Esophagus muscularis mucosa (tissue), 4 donors: ENCODE measurements at places on chromosomes 13 and 19.

- no peak for DNase-seq
Measured at GRCh38 chr19:29264897-29265296, 51.9 kb upstream of the UQCRFS1 start.

DNA sequence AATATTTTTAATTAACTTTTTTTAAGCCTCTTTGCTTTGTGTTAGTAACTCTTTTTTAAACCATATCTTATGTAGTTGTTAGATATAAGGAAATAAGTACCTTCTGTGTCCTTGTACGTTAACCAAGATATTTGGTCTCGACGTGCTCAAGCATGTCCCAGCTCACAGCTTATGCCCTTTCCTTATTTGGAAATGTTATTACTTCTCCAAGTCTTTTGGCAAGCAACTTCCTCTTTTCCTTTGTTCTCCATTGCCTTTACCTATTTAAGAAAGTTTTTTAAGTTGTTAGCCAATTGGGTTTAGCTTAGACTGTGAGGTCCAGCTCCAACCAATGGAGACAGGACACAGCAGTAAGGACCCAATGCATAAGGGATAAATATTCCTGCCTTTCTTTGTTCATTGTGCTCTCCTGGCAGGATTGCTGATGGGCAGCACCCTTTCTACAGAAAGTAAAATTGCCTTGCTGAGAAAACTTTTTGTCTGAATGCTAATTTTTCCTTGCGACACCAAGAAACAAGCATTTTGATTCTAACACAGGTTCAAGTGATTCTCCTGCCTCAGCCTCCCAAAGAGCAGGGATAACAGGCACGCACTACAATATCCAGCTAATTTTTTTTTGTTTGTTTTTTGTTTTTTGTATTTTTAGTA, 5.2 kb downstream of the DKKL1 start:
- DNase-seq: no peak

DNA sequence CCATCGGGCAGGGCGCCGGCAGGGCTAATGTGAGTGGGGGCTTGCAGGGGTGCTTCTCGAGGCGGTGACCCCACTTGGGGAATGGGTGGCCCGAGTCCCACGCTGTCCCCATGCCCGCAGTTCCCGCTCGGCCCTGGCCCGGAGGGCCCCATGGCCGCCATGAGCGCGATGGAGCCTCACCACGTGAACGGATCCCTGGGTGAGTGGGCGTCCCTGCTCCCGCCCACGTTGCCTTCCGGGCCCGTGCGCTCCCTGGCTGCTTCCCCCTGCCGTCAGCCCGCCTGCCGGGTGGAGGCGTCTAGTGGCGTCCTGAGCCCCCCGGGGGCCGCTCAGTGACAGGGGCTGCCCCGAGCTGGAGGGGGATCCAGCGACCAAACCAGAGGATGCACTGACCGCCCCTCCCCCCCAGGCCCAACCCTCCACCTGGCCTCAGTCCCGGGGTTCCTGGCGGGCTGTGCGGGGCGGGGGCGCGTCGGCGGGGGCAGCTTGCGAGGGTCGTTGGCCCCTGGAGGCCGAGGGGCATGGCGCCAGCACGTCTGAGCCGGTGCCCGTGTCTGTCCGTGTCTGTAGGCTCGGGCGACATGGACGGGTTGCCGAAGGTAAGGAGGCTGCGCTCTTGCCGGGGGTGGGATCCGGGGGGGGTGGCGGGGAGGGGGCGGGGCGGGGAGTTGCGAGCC, 4.8 kb downstream of the ISYNA1 start:
- DNase-seq: no peak

GRCh38 chr13:73901324-73902068, 232.7 kb downstream of the KLF12 start:
- DNase-seq: no peak

GRCh38 chr19:5341981-5342380, 1.4 kb upstream of the PTPRS start:
- DNase-seq: no peak

DNA sequence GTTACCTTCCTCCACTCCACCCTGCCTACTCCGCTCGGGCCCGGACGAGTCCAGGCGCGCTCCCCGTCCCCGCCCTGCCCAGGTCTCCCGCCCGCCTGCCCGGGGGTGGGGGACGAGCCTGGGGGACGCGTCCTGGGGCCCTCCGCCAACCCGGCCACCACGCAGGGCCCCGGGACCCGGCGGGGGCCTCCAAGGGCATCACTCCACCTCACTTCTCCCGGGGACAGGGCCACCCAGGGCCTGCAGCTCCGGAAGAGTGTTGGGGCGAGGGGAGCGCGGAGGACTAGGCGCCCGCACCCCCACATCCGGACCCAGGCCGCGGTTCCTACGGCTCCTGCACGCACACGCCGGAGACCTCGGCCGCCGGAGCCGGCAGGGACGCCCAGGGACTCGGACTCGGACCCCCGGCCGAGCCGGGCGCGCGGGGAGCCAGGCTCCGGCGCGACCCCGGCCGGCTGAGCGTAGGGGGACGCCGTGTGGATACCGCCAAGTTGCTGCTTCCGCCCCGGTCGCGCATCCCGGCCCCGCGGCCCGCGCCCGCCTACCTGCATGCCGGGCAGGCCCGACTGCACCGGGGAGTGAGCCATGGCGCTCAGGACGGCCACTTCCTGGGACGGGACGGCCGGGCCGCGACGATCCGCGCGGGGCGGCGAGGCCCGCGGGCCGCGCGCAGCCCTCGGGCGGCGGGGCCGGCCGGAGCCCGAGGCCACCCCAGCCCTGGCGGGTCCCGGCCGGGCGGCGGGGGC, 534 bp downstream of the STK24 start:
- no peak for DNase-seq

GRCh38 chr13:83220241-83220640, 662.0 kb downstream of the SLITRK1 start:
- DNase-seq: no peak

DNA sequence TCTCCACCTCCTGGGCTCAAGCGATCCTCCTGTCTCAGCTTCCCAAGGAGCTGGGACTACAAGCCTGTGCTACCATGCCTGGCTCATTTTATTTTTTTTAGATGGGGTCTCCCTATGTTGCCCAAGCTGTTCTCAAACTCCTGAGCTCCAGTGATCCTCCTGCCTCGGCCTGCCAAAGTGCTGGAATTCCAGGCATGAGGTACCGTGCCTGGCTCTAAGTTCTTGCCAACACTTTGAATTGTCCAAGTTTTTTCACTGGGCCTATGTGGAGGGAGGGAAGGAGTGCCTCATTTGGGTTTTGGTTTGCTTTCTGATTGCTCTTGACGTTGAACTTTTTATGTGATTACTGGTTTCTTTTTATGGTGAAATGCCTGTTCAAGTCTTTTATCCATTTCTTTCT, 4.4 kb upstream of the UNC13A start:
- no peak for DNase-seq

DNA sequence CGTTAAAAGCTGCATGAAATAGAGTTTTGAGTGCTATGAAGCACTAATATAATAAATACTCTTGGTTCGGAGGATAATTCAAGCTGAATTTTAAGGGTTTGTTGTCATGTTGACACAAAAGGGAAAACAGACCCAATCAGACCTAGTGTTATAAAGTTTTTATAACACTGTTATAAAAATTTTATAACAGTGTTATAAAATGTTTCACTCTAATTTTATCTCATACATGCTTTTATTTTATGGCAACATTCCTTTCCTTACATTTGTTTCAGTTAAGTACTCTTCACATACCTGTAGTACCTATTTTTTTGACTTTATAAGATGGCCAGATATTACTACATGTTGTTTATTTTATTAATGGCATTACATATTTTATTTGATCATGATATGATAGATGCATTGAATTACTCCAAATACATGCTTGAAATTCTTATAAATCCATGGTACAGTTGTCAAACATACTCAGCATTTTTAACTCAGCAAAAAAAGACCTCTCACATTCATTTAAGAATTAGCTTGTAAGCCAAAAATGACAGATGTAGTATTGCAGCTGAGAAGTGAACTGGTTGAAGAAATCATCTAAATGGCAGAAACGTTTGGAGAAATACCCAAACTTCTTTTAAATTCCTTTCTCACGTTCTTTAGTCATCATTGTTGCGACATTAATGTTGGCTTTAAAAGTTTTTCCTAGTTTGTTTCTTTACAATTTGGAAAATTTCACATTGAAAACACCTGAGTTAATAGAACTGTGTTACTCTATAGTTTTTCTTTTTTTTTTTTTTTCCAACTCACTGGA, 104.5 kb downstream of the PIBF1 start:
- no peak for DNase-seq

- no peak for DNase-seq
Measured at GRCh38 chr19:33089010-33089409, 8.0 kb downstream of the GPATCH1 start.

DNA sequence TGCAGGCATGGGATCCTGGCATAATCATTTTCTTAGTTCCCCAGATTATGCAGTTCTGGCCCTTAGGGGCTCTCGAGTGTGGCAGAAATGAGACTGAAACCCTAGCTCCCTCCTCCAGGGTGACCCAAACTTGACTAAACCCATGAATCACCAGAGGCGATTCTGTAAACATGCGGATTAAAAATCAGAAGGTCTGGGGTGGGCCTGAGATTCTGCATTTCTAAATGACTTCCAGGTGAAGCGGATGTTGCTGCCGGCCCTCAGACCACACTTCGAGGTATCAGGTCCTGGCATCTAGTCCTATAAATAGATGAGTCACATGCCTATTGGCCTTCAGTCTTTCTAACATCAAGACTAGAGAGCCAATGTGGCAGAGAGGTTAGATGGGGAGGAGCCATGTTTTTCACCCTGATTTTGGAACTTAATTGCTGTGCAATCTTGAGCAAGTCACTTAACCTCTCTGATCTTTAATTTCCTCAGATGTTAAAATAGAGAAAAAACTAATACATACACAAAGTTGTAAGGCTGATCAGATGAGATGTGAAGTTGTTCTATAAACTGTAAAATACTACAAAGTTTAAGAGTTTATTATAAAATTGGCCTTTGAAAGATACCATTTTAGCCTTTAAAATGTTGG, 431.2 kb downstream of the FOXO1 start:
- no peak for DNase-seq

GRCh38 chr13:32791545-32792172, 205.4 kb downstream of the PDS5B start:
- DNase-seq: no peak

GRCh38 chr19:47188507-47189033, 42.4 kb downstream of the BBC3 start:
- no peak for DNase-seq

DNA sequence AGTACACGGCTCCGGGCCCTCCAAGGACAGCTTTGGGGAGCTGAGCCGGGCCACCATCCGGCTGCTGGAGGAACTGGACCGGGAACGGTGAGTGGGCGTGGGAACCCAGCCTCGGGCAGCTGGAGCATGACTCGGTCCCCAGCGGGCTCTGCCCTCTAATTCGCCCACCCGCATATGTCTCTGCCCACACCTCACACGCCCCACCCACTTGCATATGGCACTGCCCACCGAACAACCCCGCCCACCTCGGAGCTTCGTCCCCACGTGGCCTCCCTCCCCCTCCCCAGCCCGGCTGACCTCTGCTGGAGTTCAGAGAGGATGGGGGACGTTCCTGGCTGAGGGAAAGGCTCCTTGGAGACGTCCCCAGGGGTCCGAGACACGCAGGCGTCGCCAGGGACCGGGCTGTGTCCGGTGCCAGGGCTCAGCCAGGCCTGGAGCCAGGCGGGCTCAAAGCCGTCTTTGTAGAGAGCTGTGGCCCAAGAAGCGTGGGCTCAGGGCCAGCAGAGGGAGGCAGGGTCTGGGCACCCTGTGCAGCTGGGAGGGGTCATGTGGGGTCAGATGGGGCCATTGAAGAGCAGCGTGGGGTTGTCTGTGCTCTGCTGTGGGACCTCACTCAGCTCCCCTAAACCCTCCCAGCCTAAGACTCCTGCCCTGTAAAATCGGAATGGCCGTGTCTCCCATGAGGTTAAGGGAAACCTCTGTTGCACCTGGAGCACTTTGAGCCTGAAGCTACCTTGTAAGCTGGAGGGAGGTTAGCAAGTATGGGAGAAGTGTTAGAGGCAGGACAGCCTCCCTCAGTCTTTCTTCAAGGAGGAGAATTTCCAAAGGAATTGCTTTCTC, 3.8 kb downstream of the APC2 start:
- no peak for DNase-seq

GRCh38 chr13:35599384-35599783, 122.9 kb upstream of the MAB21L1 start:
- DNase-seq: no peak

DNA sequence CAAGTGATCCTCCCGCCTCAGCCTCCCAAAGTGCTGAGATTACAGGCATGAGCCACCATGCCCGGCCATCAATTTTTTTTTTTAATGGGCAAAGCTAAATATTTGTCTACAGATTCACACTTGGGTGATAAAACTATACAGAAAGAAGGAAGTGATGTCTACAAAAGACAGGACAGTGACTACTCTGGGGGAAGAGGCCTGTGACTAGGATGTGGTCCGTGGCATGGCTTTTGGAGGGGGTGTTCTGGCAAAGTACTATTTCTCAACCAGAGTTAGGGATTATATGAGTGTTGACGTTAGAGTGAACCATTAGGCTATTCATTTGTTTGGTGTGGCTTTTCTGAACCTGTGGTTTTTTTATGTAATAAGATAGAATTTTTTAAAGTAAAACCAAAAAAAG, 42.7 kb downstream of the INSR start:
- DNase-seq: no peak

DNA sequence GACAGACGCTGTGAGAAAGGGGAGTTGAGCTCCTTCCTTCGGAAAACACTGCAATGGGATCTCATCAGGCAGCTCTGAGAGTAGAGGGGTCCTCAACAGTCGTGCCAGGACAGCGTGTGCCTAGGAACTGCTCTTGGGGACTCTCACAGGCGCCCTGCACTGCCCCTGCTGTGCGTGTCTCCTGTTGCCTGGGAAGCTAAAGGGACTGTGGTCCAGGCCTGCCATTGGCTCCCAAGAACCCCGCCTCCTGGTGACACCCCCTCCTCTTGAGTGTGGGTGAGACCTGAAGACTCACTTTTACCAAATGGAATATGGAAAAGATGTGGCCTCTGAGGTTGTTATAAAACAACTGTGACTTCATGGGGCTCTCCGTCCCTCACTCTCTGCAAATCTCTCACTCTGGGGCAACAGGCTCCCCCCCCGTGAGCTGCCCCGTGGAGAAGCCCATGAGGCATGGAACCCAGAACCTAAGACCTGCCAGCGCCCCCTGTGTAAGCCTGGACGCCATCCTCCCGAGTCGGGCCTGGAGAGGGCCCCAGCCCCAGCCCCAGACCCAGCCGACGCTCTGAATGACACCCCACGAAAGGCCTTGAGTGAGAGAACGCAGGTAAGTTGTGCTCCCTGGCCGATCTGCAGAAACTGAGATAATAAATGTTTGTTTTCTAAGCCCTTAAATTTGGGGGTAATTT, 302.7 kb downstream of the FGF9 start:
- no peak for DNase-seq

- no peak for DNase-seq
Measured at GRCh38 chr19:18589380-18590272, 1.0 kb downstream of the REX1BD start.

- DNase-seq: no peak
Measured at GRCh38 chr19:22532388-22533300, 101.5 kb upstream of the ZNF492 start.

- no peak for DNase-seq
Measured at GRCh38 chr19:19232261-19232721, 20.5 kb downstream of the NCAN start.

- no peak for DNase-seq
Measured at GRCh38 chr13:99505814-99506269, 4.6 kb downstream of the TM9SF2 start.

GRCh38 chr19:29806098-29806866, 5.5 kb upstream of the CCNE1 start:
- DNase-seq: no peak

GRCh38 chr19:7124782-7125181, 55.3 kb downstream of the ZNF557 start:
- DNase-seq: no peak
